ENCODE measurements at places on chromosomes 2 and 18.

GRCh38 chr18:35267161-35267651 is 22.8 kb downstream of the ZSCAN30 start:
- DNase-seq = peak; percentile 82

DNA sequence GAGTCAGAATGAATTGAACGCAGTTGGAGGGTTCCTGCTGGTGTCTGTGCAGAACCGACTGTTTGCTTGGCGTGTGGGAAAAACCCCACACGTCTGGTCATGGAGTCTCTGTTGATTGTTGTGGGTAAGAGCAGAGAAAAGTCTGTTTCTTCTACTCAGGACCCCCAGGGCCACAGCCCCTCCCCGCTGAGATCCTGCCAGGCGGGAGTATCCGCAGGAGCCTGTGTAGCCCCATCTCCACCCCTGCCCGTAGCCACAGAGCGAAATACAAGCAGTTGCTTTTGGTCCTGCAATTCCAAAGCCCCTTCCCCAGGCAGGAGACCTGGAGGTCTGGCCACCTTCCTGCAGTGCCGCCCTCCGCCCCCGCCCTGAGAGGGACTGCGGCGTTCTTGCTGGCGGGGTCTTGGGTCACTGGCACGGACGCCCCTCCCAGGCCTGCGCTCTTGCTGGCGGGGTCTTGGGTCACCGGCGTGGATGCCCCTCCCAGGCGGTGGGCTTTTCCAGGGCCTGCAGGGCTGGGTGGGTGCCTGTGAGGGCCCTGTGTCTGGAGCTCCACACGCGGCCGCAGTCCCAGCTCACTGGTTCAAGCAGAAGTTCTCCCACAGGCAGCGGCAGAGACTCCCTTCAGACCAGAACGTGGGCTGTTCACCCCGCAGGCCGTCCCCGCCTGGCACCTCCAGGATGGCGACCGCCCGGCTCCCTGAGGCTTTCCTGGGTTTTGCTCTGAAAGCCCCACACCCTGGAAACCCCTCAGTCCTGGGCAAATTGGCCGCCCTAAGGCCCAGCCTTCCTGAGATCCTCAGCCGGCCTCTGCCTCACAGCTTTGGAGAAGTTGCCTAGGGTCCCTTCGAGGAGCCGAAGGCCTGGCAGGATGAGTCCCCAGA is 76.0 kb upstream of the CTDP1 start:
- DNase-seq = no peak

DNA sequence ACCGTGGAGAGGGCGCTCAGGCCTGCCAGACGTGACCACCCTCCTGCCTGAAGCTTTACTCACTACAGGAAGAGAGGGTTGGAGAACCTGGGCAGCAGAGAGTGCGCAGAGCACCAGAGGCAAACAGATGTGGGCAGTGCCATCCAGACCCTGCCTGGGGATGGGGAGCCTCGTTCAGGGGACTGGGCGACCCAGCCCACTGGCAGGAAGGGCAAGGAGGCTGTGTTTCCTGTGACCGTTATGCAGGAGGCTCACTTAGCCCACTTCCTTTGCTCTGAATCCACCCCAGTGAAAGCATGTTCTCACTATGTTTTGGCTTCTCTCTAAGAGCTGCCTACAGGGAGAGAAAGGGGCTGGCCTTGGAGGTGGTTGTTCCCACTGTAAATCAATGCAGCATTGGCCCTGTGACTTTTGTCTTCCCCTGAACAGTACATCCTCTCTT is 23.0 kb upstream of the ACKR3 start:
- peak; percentile 64 for DNase-seq

- no peak for DNase-seq
Measured at GRCh38 chr2:63763391-63763941, 78.2 kb upstream of the UGP2 start.

- no peak for DNase-seq
Measured at GRCh38 chr2:27145682-27146081, 3.1 kb upstream of the TCF23 start.

GRCh38 chr2:11870064-11870463 is 123.6 kb downstream of the LPIN1 start:
- DNase-seq = no peak

GRCh38 chr2:24813691-24814137 is 20.5 kb downstream of the CENPO start:
- DNase-seq = no peak

DNA sequence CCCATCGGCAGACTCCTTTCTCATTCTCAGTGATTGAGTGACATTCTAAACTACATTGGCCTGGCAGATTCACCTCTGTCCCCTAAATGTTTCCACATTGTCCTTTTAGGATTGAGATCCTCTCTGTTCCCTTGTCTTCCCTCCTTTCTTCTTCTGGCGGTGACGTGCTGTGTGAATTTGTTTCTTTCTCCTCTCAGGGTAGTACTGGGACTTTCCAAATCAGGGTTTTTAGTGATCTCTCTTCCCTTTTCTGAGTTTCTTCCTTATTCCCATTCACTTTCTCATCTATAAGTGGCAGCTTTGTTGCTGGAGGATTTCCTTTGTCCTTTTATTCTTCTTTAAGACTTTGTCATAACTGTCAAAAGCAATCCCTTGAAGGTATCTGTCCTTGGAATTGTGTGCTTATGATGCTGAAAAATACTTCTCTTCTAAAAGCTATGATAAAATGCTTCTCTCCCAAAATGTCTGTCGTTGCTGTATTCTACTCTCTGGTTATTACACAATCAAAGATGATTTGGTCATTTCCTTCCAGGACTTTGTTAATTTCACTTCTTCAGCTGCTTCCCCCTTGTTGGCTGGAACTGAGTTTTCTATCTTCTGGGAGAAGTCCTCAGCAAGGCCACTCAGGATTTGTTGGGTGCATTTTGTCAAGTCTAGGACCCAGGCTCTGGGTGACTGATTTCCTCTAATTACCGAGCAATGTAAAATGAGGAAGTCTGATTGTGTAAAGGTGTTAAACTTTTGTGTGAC is 4.9 kb upstream of the IL1B start:
- no peak for DNase-seq

DNA sequence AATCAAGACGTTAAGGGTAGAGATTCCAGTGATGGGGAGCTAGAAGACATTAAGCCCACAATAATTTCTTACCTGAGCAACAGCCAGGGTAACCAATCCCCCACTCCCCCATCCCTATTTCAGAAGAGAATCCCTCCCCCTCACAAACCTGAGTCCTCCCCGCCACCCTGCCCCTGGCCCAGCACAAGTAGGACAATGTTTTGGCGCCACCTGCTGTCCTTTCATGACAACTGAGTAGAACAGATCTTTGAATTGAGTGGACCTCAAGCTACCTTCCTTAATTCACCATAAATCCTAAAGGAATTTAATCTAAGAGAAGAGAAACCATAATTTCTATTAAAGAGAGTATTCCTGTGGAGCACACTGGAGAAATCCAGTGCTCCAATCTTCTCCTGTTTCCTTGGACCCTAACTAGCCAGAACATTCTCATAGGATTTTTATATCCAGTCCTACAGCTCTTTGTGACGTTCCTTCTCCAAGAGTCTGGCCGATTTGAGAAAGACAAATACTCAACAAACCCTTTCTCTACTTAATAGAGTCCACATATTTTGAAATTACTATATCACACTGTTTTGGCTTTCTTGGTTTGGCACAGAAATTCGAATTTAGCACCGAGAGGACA is 41.1 kb downstream of the NHEJ1 start:
- DNase-seq = peak; percentile 77

DNA sequence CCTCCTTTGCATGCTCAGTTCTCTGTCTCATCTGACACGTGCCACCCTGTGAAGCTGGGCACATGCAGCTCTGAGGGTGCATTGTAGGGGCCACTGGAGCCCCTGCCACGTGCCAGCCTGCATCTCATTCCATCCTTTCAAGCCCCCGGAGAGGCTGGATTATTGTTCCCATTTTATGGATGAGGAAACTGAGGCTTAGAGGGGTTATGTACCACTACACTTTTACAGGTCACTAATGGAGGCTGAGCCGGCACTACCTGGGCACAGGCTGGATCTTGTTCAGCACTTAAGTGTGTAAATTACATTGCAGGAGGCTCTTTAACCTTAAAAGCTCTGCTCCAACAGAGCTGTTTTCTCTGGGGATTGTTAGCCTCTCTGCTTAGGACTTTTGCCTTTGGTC is 47.5 kb downstream of the KCNIP3 start:
- no peak for DNase-seq

DNA sequence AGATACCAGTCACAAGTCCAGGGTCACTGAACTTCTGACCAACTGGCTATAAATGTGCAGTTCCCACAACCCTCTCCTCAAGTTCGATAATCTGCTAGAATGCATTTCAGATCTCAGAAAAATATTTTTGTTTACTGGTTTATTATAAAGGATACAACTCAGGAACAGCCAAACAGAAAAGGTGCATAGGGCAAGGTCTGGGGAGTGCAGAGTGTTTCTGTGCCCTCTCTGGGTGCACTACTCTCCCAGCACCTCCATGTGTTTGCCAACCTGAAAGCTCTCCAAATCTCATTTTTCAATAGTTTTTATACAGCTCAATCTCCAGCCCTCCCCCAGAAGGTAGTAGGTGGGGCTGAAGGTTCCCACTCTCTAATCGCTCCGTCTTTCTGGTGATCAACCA is 85.2 kb downstream of the SKA1 start:
- no peak for DNase-seq

- DNase-seq = no peak
Measured at GRCh38 chr2:140627136-140627535, 1503.7 kb downstream of the LRP1B start.

- DNase-seq = peak; percentile 17
Measured at GRCh38 chr2:190467575-190468083, 59.5 kb downstream of the MFSD6 start.

DNA sequence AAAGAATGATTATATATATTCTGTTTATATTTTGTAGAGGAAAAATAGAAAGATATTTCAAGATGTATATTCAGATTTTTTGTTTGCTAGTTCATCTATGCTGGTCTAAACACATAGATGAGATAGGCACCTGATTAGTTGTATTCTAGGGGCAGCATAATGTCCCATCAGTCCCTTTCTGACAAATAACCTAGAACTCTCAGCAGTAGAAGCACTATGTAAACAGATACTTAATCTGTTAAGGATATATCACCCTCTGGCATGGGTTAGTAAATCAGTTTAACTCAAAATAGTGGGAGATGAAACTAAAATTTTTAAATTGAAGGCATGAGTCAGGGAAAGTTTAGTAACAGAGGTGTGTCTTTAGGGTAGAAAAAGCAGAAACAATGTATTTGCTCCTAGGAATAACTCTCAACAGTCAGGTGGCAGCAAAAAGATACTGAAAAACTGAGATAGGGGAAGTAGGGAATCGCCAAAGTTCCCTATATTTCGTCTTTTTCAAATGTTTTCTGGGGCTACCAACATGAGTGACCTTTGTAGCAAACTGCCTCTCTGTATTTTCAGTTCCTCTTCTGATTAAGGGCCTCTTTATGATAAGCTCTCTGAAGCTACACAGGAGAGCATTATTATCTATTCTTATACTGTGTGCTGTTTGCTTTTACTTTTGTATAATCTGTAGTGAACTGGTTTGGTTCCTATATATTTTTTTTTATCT is 5.7 kb downstream of the PPP1R1C start:
- peak; percentile 1 for DNase-seq

- DNase-seq = no peak
Measured at GRCh38 chr2:15984368-15985255, 44.3 kb downstream of the MYCN start.

DNA sequence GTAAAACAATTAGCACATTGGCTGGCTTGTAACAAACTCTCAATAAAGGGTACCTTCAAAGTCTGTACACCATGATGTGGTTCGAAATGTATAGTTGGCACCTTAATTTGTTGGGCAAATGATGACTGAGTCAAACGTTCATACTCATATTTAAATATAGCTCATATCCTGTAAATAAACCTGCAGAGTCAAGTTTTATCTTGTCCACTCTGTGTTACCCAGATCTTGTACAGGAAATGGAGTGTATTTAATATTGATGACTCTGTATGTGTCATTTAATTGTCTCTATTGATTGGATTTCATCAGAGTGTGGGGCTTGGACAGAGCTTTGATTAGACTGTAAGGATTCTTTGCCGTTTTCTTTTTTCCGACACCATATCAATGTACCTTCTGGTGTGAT is 805.6 kb upstream of the ZEB2 start:
- no peak for DNase-seq

GRCh38 chr2:85838641-85839040 is 50.1 kb downstream of the ST3GAL5 start:
- no peak for DNase-seq

DNA sequence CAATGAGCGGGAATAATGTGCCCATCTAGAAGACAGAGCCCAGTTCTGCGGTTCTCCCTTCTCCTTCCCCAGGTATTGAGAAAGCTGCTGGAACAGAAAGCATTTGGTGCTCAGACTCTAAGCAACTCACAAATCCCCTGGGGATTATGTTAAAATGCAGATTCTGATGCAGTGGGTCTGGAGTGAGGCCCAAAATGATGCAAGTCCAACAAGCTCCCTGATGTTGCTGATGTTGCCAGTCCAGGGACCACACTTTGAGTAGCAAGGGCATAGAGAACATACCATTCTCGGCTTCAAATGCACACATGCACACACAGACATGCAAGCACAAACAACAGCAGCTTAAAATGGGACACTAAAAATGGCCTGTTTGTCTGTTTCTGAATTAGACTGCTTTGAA is 274.8 kb upstream of the NCKAP5 start:
- DNase-seq = no peak

DNA sequence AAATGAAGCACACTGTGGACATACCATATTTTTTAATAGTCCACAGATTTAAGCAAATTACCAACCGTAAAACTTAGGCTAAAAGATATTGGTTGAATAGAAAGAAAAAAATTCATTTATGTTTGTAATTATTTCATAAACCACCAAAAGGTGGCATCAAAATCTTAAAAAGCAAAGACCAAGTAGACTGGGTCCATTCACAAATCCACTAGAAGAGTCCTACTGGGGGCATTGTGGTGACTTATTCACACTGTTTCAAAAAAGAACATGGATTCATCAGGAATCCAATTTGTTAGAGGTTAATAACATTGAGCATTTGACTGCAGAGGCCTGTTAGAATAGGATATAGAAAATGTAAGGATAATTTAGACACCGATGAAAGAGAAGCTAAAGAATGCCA is 194.9 kb upstream of the KYNU start:
- DNase-seq = no peak

DNA sequence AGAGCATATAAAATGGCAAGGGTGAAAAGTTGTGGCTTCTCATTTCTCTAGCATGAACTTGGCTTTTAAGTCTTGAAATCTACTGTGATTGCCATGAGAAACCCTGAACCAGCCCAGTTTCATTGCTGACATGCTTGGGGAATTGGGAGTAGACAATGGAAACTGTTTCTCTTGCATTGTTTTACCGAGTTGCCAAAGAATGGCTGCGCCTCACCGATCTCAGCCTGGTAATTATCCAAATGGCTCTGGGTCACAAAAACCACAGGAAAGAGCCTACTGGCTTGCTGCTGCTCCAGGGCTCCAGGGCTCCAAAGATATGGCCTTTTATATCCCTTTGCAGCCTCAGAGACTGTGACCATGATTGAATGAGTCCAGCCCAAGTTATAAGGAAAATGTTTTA is 310.4 kb upstream of the NT5C1B start:
- DNase-seq = no peak

Measured in natural killer cell (primary cell).